Skin of body (tissue), 3 donors: ENCODE measurements at places on chromosomes 6 and 20. TPM values are rescaled to one million over a fixed set of nuclear protein-coding genes. Genes with fewer than 3 reads are reported as not detected.

DNA sequence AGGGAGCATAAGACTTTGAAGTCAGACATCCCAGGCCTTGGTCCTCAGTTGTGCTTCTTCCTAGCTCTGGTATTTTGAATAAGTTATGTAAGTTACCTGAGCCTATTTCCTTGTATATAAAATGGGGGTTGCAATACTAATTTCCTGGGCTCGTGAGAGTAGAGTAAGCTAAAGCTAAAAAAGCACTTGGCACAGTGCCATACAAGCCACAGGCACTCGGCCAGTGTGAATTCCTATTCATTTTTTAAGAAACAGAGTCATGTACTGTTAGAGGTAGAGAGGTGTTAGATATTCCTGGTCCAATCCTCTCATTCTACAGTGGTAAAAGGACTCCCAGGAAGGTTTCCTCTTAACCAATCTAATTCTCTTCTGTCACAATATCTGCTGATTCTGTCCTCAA is 79.6 kb upstream of the EPB41L1 start:
- DNase-seq, result no peak

DNA sequence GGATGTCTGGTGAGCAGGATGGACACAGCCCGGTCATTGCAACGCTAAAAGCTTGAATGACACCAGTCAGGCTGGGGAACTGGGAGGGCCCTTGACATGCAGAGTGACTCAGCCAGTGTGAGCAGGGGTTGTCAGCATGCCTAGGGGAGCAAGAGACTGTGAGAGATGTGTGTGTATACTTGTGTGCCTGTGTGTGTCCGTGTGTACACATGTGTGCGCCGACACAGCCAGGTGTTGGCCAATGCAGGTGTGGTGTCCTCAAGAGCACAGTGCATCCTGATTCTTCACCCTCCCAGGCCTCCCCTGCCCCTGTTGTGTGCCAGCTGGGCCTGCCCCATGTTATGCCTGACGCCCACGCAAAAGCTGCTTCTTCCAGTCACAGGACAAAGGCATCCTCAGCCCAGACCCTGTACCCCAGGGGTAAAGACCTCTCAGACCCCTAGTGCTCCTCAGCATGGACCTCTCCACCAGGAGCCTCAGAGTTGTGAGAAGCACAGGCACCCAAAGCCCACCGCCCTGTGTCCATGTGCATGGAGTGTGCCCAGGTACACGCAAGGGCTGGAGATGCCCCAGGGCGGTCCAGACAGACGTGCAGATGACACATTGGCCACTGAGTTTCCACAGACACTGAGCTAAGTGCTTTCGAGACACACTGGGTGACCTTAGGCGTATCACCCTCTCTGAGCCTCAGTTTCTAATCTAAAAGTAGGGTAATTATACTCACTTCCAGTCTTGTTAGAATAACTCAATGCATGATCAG is 16.6 kb downstream of the NRSN2 start:
- DNase-seq, result no peak

DNA sequence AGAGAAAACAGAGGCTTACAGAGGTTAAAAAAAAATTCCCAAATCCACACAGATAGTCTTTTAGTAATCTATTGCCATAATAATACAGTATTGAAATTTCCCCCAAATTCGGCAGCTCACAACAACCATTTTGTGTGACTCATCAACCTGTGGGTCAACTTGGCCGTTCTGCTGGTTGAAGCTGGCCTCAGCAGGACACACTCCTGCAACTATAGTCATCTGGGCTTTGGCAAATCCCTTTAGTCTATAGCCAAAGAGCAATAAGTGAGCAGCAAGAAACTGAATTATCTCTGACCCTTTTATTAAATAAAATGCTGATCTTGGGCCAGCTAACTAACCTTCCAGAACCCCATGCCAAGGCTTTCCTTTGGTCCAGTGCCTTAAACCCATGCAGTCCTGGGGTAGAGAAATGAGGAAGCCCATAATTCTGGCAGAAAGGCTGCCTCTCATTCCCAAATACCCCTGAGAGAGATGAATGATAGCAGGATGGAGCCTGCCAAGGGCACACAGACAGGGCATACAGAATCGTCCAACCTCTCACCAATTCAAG is 17.2 kb upstream of the SNAP25 start:
- DNase-seq, result no peak

GRCh38 chr6:63864671-63865318 is 229.2 kb downstream of the PHF3 start:
- DNase-seq, result no peak

GRCh38 chr6:2710412-2710811 is 40.3 kb downstream of the MYLK4 start:
- no peak for DNase-seq

SLC35D3 gene
- total RNA-seq, result 0.10 TPM

KIAA0408 gene
- 25.9 TPM for total RNA-seq
